Astrocyte of the hippocampus (primary cell): ENCODE measurements at places on chromosomes 3 and 15.

- peak; percentile 62 for DNase-seq
These were observed 94.7 kb downstream of the IL5RA start for GRCh38 chr3:3015185-3016089.

DNA sequence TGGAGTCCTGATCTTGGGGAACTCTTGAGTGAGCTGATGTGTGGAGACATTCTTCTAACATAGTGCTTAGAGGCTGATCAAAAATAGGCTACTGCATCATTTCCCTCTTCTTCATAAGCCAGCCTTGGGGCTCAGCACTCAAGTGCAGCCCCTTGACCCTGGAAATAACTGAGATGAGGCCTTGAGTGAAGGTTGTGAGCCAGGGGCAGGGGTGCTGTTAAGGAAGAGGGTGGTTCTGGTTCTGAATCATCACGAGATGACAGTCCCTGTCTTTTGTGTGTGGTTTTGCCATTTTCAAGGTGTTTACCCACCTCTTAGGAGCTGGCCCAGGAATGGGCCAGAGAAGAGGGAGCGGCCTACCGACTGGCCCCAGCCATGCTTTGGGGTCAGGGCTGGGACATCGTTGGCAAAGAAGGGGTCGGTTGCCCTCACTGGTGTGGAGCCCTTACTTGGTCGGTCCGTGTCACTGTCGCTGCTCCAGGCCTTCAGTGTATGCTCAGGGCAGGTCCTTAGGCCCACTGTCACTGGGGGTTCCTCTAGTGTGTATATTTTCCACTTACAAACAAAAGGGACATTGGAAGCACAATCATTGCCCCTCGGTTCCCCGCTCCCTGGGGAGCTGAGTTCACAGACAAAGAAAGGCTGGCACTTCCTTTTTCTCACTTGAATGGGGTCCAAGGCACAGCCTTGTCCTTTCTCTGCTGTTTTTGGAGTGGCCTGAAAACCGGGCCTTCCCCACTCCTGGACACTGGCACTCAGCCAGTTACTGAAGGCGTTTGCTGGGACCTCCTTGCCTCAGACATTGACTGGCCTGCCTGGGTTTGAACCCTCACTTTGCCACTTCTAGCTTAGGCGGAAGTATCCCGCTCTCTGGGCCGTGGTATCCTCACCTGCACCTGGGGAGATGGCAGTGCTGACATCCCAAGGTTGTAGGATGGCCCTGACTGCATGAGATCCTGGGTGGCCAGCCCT lies 46.6 kb downstream of the SLC6A6 start:
- no peak for DNase-seq

GRCh38 chr3:140160553-140160952 lies 225.6 kb downstream of the CLSTN2 start:
- no peak for DNase-seq

- peak; percentile 50 for DNase-seq
These were observed 80.9 kb downstream of the TNIK start for GRCh38 chr3:171379281-171379680.

GRCh38 chr3:175020101-175020500 lies 161.0 kb downstream of the NAALADL2 start:
- DNase-seq, result no peak

DNA sequence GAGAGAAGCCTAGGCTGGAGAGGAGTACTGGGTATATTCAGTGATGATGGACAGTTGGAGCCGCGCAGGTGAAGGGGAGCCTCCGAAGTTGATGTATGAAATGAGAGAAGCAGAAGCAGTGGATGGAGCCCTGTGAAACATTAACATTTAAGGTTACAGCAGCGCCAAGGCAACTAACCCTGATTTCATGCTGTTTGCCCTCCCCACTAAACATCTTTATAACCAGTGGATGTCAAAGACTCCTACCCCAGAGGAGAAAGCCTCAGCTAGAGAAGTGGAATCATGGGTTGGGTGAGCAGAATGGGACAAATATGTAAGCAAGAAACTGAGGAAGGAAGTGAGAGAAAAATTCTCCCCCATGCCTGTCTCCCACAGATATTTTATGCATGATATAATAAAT lies 92.0 kb upstream of the NMNAT3 start:
- DNase-seq, result no peak

GRCh38 chr15:45134682-45135604 lies 5.1 kb downstream of the DUOX1 start:
- no peak for DNase-seq

DNA sequence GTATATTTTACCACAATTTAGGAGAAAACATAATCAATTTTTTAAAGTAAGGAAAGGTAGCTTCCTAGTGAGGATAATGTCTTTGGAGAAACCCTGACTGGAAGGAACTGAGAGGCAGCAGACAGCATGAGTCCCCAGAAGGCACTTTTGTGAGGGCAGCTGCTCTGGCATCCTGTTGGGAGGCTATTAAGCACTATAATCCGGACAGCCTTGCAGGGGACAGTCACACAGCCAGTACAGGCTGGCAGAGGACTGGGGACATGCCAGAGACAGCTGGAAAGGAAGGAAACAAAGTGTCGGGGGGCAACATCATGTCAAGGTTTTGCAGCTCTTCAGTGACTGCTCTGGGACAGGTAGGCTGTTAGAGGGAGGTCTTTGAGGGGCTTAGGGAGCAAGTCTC lies 15.7 kb downstream of the ACAN start:
- DNase-seq, result no peak

GRCh38 chr15:80846031-80846815 lies 67.1 kb downstream of the CEMIP start:
- DNase-seq, result no peak

DNA sequence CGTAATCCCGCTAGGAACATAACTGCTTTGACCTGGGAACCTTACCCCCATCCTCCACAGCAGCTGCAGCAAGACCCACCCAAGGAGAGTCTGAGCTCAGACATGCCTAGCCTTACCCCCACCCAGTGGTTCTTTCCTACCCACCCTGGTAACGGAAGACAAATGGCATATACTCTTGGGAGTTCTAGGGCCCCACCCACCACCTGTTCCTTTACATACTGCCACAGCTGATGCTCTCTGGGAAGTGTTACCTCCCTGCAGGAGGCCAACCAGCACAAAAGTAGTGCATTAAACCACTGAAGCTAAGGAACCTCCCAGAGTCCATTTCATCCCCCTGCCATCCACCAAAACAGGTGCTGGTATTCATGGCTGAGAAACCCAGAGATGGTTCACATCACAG lies 50.6 kb upstream of the AZI2 start:
- no peak for DNase-seq
